ENCODE measurements at places on chromosomes 3 and 15.
A peak's percentile ranks its signal among the peaks of the same experiment; 100 is the strongest.

DNA sequence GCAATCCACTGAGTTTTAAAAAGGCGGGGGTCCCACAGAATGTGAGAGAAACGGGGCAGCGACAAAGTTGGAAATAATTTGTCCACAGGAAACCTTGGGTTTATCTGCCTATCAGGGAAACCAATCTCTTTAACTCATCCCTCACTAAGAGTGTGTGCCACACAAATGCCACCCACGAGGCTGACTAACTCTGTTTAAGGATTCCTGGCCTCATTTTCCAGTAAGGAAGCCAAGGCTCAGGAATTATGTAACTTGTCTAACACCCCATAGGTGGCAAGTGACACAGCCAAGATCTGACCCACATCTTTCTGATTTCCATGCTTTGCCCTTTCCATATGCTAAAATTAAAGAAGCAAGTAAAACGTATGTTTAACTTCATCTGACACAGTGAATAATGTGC, 263.2 kb downstream of the CNTN3 start:
- DNase-seq: no peak

GRCh38 chr3:39189959-39190269, 2.5 kb downstream of the XIRP1 start:
- DNase-seq: peak; percentile 53

DNA sequence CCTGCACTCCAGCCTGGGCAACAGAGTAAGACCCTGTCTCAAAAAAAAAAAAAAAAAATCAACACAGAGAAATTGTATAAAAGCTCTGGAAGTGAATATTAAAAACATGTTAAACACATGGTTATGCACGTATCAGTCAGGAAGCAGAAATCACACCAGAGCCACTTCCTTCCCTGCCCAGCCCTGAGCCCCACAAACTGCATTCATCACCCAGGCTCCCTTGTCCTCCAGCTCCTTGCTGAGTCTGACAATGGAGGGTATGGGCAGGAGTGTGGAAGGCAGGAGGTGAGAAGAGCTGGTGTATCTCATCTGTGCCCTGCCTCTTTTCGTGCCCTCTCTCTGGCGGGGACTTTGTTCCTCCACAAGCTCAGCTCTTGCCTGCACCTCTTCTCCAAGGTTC, 12.1 kb upstream of the LOXL1 start:
- no peak for DNase-seq

GRCh38 chr3:54123003-54123775, 837 bp downstream of the CACNA2D3 start:
- no peak for DNase-seq

- DNase-seq: no peak
Observed at GRCh38 chr15:60844511-60845174, 365.7 kb upstream of the ICE2 start.

GRCh38 chr3:104873331-104873730, 493.4 kb upstream of the ALCAM start:
- DNase-seq: no peak

GRCh38 chr3:134899786-134900185, 104.7 kb downstream of the EPHB1 start:
- no peak for DNase-seq

DNA sequence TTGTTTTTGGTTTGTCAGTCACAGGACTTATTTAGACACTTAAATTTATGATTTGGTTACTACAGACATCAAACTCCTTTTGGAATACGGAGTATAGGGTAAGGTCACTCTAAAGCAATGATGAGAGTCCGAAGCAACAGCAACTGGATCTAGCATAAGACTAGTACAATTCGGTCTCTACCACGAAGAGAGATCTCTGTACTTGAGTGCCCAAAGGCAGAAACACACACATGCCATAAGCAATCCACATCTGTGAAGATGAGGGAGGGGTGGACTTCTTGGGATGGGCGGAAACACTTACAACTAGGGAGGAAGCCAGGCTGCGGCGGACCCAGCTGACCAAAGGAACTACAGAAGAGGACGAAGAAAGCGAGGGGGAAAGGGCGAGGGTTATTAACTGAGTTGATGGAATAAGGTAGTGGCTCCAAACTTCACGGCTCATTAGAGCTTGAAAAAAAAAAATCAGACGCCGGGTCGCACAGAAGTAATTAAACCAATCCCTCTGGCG, 595 bp downstream of the DPH6 start:
- DNase-seq: peak; percentile 53

DNA sequence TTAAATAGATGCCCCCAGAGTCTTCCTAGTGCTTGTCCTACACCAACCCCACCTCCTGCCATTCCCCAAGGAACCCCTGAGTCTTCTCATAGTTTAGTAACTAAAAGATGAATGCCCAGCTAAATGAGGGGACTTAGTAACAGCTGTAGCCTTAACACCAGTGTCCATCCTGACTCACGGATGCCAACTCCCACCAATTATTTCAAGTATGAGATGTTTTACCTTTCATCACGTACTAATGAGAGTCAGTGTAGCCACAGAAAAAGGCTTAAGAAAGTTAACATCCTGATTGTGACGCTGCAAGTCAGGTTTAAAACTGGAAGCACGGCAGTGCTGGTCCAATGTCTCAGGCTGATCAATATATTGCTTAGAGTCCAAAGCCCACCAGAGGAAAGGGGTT, 109.9 kb downstream of the FMN1 start:
- no peak for DNase-seq

- no peak for DNase-seq
Observed at GRCh38 chr3:172217877-172218276, 178.5 kb downstream of the FNDC3B start.

DNA sequence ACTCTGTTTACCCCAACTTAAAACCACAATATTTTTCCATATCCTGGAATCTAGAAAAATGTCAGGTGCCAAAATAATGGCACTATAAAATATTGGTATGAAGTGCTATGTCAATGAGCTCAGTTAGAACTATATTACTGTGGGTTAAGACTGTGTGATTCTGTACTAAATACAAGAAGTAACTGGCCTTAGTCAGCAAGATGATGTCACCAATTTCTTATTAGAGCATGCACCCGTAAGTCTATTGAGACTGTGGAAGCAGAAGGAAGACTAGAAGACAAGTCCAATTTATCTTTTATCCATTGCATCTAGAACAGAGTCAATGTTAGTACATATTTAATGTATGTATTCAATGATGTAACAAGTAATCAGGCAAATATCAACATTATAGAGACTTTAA, 25.0 kb downstream of the LRRC58 start:
- DNase-seq: no peak

DNA sequence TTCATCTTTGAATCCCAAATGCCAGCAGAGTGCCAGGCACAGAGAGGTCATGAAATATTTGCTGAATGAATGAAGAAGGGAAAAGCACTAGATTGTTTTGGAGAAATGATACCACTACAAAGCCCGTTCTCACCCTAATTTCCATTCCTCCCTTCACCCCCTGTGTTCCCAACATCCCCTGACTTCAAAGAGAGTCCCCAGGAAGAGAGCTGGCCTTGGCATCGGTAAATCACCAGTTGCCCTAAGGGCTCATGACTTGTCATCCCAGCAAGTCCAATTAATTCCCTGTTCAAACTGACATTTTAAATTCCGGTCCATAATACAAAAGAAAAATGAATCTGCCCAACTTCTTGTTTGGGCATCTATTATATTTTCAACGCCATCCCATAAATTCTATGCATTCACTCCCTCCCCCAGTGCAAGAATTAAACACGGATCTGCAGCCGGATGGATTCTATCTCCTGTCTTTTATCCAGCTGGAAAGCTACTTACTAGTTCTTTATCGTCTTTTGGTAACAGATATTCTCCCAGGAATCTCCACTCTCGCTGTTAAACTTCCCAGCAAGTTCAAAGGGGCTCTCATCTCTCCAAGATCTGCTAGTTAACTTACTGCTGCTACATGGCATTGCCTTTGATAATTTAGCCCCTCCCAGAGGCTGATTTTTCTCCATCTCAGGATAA, 63.9 kb upstream of the TSC22D2 start:
- DNase-seq: no peak

GRCh38 chr3:179321668-179322285, 1.1 kb upstream of the ZNF639 start:
- DNase-seq: peak; percentile 56

GRCh38 chr15:80160570-80161156, 7.9 kb downstream of the FAH start:
- peak; percentile 82 for DNase-seq

DNA sequence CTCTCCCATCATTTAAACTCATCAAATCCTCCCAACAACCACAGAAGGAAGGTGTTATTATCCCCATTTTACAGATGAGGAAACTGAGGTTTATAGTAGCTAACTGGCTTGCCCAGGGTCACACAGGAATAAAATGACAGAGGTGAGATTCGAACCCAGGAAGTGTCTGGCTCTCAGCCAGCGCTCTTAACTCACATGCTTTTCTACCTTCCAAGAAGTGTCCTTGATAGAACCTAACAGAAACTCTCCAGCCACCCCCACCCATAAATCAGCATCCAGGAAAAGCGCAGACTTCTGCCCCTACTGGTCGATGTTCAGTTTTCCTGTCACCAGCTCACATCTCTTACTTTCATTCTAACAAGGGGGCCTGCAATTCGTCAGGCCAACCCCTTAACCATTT, 51.7 kb downstream of the SPATA12 start:
- no peak for DNase-seq

GRCh38 chr3:116517308-116517707, 72.0 kb upstream of the LSAMP start:
- peak; percentile 6 for DNase-seq

DNA sequence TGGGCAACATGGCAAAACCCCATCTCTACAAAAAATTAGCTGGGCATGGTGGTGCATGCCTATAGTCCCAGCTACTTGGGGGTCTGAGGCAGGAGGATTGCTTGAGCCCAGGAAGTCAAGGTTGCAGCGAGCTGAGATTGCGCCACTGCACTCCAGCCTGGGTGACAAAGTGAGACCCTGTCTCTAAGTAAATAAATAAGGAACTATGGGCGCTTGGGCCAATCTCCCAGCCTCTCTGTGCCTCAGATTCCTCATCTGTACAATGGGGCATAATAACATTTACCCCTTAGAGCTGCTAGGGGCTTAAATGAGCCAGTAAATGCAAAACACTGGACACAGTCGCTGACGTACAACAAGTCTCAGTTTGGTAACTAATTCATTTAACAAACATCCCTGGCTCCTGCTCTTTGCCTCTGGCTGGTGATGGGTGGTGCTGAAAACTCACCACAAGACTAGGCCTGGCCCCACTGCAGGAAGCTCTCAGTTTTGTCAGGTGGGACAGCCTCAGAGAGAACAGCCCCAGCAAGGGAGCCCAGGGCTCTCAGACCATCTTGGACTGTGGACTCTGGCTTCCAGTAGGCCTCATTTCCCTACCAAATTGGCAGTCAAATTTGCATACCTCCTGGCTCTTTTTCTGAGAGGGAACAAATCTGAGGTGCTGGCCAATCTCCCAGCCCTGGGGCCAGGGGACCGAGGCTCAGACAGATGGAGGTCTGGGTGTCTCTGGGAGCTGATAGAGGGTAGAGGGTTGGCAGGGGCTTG, 6.4 kb upstream of the TBC1D2B start:
- DNase-seq: no peak

DNA sequence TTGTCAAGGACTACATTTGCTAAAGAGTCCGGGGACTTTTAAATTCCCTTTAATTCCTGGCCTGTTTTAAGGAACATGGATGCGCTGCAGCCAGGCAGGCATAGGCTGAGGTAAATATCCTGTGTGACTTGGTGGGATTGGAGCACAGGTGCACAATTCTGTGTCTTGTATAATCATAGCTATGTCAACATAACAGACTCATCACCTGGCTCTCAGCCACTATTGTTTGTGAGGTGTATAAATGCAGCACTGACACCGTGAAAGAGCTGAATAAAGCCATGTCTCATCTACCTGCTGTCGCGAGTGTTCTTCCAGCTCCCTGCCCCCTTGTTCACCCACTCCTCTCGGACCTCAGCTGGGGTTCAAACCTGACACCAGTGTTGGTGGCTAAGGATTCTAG, 109.7 kb downstream of the MFSD1 start:
- DNase-seq: no peak

- no peak for DNase-seq
Observed at GRCh38 chr3:172844428-172844827, 93.9 kb downstream of the ECT2 start.

- DNase-seq: no peak
Observed at GRCh38 chr3:195348426-195349115, 77.6 kb upstream of the XXYLT1 start.

- DNase-seq: peak; percentile 30
Observed at GRCh38 chr3:12351145-12351544, 62.3 kb downstream of the PPARG start.

- no peak for DNase-seq
Observed at GRCh38 chr3:34000301-34000700, 201.9 kb downstream of the PDCD6IP start.

GRCh38 chr3:13262493-13263211, 157.5 kb downstream of the NUP210 start:
- peak; percentile 23 for DNase-seq

GRCh38 chr15:74604983-74605794, 10.4 kb upstream of the CLK3 start:
- no peak for DNase-seq

GRCh38 chr3:194330579-194330978, 20.5 kb downstream of the CPN2 start:
- no peak for DNase-seq

- no peak for DNase-seq
Observed at GRCh38 chr3:179278932-179279693, 28.2 kb upstream of the KCNMB3 start.

GRCh38 chr15:27278761-27279160, 307.8 kb downstream of the GABRG3 start:
- no peak for DNase-seq

GRCh38 chr15:76349301-76350070, 12.9 kb downstream of the ISL2 start:
- DNase-seq: no peak

GRCh38 chr15:70100474-70101341, 3.0 kb upstream of the TLE3 start:
- peak; percentile 69 for DNase-seq

DNA sequence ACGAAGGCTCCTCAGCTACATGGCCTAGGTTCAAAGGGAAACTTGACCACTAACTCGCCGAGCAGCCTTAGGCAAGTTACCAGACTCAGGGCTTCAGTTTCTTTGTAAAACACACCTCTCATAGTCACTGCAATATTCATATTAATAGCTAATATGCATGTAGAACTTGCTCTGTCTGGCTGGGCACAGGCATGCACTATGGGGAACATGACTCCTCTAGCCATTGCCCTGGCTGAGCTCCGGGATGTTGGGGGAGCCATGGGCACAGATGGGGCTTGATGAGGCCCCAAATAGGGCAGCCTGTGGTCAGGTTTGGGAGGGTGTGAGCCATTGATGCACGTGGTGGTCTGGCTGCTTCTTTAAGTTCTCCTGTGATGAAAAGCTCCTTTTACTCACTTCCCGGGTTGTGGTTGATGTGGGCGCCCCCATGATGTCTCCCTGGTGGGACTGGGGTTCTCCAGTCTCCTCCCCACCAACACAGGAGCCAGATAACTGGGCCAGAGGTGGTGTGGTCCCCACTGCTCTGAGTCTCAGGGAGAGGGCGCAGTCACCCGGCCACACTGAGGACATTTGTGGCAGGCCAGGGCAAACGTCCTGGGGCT, 29.4 kb upstream of the DUSP7 start:
- DNase-seq: no peak

GRCh38 chr3:134749802-134750553, 45.1 kb upstream of the EPHB1 start:
- no peak for DNase-seq

GRCh38 chr3:2713923-2714322, 396.3 kb downstream of the IL5RA start:
- no peak for DNase-seq

Measured in H4 (cell line).